ENCODE measurements at places on chromosomes 3 and 15.

DNA sequence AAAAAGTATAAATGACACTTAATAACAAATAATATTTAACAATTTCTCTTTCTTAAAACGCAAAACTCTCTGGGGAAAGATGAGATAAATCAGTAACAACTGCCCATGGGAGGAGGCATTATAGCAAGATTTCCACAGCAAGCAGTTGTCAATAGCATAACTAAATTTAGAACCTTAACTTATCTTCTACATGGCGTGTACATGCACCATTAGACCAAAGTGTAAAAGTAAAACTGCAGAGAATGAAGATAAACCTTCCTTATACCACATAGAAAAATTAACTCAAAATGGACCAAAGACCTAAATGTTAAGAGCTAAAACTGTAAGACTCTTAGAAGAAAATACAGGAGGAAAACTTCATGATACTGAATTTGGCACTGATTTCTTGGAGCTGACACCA lies 39.9 kb downstream of the MYO5A start:
- DNase-seq: no peak

DNA sequence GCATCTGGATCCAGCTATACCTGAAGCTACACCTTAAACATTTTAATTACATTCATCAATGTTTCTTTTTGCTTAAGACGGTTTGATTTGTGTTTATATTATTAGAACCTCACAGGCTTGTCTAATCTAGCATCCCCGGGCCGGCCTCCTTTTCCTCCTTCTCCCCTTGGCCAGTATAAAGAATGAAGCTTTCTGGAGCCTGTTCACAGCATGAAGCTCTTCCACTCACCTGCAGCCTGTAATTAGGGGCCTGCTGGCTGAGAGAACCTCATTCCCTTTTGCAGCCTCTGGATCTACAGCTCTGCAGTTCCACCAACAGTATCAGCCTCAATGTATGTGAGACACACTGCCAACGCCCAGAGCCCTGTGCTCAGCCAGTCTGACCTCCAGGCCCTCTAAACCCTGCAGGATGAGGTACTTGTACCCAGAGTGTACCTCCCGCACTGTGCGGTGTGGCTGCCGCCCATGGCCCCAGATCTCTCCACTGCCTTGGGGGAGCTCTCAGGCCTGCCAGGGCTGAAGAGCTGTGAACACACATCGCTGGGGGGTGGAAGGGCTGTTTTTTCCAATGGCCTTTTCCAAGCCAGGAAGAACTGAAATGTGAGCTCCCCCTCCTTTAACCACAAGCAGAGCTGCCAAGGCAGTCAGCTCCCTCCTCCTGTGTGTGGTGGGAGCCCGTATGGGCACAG lies 114.7 kb upstream of the ALDH1A3 start:
- DNase-seq: peak; percentile 67

DNA sequence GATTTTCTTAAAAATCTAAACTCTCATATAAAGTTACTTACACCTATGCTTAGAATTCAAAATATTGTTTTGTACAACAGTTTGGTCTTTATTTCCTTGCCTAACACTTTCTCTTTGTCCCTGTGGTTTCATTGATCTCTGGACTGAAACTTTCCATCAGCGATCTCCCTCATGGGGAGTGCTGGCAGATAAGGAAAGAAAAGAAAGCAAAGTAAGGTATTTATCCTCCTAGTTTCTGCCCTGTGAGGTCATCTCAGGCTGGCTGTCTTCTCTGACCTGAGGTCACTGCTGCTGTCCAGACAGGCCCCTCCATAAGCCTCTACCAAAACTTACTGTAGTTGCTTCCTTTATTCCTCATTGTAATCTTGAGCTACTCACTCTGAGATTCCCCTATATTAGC lies 57.9 kb upstream of the EPHA6 start:
- no peak for DNase-seq

DNA sequence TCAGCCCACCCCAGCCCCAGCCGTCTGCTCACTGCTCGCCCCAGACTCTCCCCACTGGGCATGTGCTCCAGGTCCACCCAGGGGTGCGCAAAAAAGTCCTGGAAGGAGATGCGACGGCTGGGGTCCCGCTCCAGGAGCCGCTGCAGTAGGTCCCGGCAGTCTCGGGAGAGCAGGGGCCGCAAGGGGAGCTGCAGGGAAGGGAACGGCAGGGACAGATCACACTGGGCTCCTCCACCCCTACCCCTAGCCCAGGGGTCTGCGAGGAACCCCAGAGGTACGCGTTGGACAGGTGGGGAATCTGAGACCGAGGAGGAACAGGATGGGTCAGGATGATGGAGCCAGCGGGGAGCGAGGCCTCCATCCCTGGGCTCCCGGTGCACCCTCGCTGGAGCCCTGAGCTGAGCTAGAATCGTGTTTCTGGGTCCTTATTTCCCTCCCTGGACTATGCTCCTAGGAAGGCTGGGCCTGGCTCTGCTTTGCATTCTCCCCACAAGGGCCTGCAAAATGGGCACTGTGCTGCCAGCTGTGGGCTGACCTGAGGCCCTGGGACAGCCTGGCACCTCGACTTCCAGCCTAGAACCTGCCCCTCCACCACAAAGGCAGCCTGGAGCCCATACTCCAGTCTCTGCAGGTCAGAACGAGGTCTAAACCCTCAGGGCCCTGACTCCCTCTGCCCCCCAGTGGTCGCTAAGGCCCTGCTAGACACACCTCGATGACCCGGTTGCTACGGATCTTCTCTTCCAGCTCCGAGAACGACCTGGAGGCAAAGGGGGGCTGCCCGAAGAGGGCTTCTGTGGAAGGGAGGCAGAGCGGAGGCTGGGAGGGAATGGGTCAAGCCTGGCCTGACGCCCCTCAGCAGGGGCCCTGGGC lies 3.2 kb downstream of the ULK3 start:
- no peak for DNase-seq

- DNase-seq: no peak
These were observed 208.2 kb upstream of the MANF start for GRCh38 chr3:51176923-51177322.

DNA sequence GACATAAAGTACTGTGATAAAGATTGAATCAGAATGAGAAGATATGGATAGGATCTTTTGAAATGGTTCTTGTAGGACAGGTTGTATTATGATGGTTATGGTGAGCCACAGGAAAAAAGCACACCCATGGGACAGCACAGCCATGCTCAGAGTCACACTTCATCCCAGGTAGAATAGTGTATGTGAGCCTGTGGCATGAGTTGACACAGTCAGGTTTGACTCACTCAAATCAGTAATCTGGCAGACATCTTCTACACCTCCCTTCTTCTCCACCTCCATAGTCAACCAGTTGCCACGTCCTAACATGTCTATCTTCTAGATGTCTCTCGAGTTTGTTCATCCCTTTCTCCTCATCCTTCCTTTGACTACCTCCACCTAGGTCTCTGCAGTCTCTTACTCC lies 176.0 kb downstream of the RBMS3 start:
- no peak for DNase-seq

GRCh38 chr15:46413799-46414198 lies 779.0 kb downstream of the SQOR start:
- no peak for DNase-seq

- DNase-seq: no peak
These were observed 2.2 kb upstream of the SENP2 start for GRCh38 chr3:185583925-185584324.

- no peak for DNase-seq
These were observed 1.6 kb downstream of the FBXL22 start for GRCh38 chr15:63598473-63599400.

GRCh38 chr15:38486936-38487335 lies 33.0 kb downstream of the FAM98B start:
- DNase-seq: no peak

DNA sequence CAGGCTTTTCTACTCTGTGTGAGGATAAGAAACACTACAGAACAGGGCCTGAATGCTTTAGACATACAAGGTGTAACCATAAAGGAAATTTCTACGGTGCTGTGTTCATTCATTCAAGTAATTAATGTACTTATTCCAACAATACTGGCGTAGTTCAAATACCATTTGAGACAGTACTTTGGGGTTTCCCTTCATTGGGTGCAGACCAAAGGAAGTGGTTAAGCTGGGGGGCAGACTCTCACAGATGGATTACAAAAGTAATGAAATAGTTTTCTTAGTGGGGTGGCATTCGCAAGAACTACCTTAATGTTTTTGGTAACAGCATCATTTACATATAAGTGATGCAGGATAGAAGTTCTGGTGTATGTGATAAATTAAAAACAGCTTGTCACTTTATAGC lies 65.9 kb downstream of the BTD start:
- DNase-seq: no peak

- DNase-seq: no peak
These were observed 219.8 kb downstream of the CTNNB1 start for GRCh38 chr3:41418961-41419691.

DNA sequence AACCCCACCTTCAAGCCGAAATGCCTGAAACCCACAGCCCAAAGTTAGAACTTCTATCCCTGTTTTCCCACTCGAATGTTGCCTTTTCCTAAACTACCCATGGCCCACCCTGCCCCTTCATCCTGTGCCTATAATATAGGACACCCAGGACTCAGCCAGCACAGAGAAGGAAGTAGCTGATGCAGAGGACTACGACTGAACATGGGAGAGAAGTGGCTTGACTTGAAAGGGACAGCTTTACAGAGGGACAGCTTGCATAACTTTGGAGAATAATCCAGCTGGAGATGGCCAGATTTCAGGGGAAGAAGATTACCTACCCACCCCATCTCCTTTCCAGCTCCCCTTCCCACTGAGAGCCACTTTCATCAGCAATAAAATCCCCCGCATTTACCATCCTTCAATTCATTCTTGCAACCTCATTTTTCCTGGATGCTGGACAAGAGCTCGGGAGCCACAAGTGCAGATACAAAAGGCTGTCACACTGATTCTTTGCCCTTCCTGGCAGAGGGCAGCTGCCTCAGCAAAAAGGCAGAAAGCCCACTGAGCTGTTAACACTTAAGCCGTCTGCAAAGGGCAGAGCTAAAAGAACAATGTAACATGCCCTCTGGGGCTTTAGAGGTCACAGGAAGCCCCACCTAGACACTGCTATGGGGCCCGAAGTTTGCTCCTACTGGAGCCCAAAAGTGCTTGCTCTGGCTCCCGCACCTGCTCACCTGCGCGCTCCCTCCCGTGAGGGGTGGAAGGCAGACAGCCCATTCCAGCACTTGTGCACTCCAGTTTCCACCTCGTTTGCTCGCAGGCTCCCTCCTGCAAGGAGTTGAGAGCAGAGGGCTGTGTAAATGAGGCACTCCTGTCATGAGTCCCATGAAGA lies 224.0 kb downstream of the TBC1D5 start:
- no peak for DNase-seq

DNA sequence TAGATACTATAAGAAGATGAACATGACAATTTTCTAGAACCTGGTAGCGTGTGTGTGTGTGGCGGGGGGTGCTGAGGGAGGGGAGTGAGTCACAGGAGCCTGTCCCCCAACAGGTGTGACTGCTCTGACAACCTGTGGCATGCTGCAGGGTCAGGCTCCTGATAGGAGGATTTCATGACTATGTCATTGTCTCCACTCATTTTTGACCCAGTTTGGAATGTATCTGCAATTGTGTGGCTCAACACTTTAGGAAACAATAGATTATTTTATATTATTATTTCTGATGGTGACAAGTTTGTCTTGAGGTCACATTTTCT lies 9.3 kb upstream of the VILL start:
- DNase-seq: no peak

DNA sequence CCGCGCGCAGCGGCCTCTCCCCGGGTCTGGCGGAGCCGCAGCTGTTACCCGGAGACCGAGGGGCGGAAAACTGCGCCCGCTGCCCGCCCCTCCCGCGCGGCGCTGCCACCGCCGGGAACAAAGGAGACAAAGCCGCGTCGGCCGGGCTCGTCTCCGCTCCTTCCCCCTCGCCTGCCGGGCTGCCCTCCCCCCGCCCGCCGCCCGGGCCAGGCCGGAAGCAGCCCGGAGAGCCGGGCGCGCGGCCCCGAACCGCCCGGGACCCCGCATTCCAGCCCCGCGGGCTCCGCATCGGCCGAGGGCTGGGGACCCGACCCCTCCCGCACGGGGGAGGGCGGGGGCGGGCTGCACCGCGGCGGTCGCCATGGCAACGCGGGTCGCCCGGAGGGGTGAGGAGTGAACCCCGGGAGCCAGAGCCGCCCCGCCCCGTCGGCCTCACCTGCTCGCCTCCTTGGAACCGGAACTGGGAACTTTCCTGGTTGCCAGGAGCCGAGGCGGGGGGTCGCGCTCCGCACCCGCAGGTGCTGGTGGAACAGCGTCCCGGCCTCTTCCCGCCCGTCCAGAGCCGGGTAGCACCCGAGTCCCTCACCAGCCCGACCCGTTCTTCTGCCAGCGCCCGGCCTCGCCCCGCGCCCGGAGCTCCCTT lies 448 bp downstream of the PLXNB1 start:
- DNase-seq: peak; percentile 87

DNA sequence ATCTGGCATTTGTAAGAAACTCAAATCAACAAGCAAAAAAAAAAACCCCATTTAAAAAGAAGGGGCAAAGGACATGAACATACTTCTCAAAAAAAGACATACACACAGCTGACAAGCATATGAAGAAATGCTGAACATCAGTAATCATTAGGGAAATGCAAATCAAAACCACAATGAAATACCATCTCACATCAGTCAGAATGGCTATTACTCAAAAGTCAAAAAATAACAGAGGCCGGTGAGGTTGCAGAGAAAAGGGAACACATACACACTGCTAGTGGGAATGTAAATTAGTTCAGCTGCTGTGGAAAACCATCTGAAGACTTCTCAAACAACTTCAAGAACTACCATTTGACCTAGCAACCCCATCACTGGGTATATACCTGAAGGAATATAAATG lies 199.4 kb upstream of the THBS1 start:
- no peak for DNase-seq

GRCh38 chr3:10939556-10939955 lies 53.0 kb upstream of the SLC6A1 start:
- no peak for DNase-seq

DNA sequence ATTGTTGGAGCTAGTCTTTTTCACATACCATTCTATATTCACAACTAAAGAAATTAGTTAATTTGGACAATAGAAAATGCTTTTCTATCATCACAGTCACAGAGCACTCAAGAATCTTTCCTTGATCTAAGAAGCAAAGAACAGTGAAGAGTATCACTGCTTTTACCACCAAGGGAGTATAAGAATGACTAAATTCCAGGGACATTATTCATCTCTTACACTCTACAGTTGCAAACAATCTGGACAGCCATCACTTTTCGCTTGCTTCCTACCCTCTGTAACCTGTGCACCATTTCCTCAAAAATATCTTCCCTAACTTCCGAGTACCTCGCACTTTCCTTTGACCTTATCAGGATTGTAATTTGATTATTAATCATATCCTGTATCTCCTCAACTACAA lies 359.5 kb upstream of the TMCO5A start:
- no peak for DNase-seq

DNA sequence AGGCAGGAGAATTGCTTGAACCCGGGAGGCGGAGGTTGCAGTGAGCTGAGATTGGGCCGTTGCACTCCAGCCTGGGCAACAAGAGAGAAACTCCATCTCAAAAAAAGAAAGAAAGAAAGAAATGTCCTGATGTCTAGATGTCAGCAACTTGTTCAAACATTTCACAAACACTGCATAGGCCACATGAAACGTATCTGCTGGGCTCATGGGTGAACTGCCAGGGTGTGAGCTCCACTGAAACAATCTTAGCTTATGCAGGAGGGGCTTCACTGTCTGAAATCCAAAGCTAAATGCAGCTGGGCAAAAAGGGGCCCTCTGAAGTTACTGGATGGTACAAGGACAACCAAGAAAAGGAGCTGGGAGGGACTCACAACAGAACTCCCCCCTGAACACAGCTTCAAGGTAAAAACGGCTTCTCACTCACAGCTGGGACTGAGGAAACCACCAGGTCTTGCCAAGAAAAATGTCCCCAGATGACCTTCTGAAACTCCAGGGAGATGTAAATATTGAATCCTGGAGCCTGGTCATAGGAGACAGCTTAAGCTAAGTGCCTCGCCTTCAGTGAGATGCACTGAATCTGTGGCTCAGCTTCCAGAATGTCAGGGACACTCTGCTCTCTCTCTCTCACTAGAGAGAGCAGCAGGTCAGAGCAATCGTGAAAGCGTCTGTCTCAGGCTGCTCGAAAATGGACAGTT lies 31.9 kb downstream of the SEC61A1 start:
- DNase-seq: no peak

Measured in NCI-H2081 (cell line).